ENCODE measurements at places on chromosomes 1 and 21.

GRCh38 chr1:167856711-167857418 lies 57.1 kb downstream of the ADCY10 start:
- no peak for DNase-seq

DNA sequence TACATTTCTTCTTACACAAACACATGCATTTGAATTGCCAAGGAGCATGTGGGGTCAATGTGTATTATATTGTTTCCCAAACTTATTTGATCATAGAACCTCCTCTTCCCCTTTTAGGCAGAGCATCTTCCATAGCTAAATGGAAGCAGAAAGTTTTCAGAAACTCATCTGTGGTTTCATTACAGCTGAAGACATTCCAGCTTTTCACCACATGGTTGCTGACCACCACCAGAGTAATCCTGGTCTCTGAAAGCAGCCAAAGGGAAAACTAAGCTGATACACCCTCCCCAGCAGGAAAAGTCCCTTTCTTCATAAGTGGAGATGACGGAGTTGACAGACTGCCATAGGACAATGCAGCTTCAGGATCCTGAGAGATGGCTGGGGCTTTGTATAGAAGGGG lies 30.2 kb upstream of the OTUD3 start:
- no peak for DNase-seq

GRCh38 chr1:201103666-201104065 lies 8.6 kb downstream of the CACNA1S start:
- DNase-seq, result no peak

DNA sequence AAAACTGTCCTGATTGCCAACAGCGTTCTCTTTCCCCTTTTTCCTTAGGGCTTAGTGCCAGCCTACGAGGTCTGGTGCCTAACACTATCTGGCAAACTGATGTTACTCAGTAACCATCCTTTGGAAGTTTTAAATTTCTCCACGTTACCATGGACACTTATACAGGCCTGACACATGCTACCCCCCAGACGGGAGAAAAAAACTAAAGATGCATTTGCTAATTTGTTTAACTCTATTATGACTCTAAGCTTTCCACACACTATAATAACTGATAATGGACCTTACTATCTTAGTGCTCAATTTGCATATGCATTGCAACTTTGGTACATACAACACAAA lies 36.8 kb downstream of the CLCA1 start:
- DNase-seq, result no peak

- DNase-seq, result no peak
Observed at GRCh38 chr1:222898191-222898527, 83.3 kb downstream of the DISP1 start.

DNA sequence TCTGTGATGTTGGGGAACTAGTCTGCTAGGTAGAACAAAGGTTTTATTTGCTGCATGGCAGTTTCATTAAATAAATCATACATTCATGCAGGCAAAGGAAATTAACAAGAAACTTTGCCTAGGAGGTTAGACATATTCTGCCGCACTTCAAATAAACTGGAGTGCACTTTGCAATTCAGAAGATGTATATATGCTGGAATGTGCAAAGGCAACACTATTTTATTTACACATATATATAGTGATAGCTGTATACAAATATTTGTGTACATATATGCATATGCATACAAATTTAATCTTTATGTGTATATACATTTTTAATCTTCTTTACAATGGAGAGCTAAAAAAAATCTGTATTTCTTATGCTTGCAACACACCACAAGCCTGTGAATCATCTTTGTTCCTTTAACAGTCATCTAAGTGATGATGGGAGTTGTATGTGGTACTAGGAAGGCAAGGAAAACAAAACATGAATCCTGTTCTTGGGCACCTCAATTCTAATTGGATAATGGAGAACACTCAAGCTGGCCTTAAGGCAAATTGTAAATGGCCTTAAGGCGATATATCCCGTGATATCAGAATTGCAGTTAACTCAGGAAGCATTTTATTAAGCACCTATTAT lies 605.8 kb upstream of the CAMK1G start:
- DNase-seq, result no peak

DNA sequence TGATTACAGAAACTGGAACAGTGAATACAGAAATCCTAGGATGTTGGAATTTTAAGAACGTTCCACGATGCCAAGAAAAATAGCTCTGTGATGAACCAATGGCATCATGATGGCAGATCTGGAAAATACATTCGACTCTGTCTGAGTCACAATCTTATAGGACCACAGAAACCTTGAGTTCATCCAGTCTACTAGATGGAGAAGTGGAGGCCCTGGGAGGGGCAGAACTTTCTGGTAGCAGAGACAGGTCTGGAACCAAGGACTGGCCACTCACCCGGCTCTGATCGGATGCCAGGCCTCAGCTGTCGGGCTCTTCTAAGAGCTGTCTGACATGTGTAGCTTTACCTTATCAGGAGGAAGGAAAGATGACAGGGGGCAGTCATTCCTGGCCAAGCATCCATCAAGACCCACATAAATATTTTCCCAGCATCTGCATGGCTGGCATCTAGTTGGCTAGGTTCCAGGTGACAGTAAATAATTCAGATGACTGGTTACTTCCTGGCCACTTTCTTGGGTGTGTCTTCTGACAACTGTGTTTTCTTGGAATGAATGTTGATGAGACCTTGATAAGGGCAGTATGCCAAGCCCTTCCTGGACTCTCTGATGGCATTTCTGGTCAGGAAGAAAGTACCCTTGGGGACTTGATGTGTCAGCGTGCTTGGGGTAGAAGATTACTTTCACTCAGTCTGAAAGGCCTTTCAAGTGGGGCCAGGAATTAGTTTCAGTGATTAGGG lies 72.6 kb upstream of the TRABD2B start:
- no peak for DNase-seq

- DNase-seq, result no peak
Observed at GRCh38 chr1:53132176-53132575, 10.3 kb downstream of the SLC1A7 start.
